Spinal cord (tissue), 10 donors: ENCODE measurements at places on chromosomes 13 and 19. TPM values are rescaled to one million over a fixed set of nuclear protein-coding genes. Genes with fewer than 3 reads are reported as not detected.

CC2D1A gene
- 112 TPM for polyA plus RNA-seq

OR7A10 gene
- not detected for polyA plus RNA-seq

GRCh38 chr13:112601371-112601770 is 13.4 kb upstream of the TUBGCP3 start:
- no peak for DNase-seq

TMPRSS9 gene
- 2.1 TPM for polyA plus RNA-seq

MAST1 gene
- 112 TPM for polyA plus RNA-seq

DNA sequence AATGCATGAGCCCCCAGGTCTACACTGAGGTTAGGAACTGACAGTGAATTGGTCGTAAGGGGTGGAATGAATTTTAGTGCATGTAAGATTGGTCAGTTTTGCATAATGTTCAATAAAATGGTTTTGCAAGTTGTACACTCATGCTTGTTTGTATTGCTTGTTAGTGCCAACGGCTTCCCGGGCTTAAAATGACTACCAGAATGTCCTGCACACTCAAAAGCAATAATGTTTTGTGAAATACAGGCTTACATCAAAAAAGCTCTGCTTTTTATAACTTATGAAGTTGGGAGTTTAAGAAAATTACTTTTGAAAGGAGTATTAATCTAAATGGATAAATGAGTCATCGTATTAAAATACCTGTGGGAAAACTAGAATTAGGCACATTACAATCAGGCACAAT is 112.9 kb downstream of the GPC6 start:
- no peak for DNase-seq

DNA sequence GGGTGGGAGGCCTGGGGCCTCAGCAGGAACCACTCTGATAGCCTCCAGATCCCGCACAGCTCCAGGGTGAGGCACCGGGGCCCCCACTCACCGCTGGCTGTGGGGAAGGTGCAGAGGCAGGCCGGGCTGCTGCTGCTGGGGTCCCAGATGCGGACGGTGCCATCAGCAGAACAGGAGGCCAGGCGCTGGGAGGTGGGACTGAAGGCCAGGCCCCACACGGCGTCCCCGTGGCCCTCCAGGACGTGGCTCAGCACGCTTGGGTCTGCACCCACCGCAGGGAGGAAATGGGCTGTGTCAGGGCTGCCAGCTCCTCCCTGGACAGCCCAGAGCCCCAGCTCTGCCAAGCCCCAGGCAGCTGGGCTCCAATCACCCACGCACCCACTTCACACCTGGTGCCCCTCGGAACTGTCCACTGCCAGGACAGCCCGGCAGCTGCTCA is 6.1 kb upstream of the PRKD2 start:
- DNase-seq = no peak

DNA sequence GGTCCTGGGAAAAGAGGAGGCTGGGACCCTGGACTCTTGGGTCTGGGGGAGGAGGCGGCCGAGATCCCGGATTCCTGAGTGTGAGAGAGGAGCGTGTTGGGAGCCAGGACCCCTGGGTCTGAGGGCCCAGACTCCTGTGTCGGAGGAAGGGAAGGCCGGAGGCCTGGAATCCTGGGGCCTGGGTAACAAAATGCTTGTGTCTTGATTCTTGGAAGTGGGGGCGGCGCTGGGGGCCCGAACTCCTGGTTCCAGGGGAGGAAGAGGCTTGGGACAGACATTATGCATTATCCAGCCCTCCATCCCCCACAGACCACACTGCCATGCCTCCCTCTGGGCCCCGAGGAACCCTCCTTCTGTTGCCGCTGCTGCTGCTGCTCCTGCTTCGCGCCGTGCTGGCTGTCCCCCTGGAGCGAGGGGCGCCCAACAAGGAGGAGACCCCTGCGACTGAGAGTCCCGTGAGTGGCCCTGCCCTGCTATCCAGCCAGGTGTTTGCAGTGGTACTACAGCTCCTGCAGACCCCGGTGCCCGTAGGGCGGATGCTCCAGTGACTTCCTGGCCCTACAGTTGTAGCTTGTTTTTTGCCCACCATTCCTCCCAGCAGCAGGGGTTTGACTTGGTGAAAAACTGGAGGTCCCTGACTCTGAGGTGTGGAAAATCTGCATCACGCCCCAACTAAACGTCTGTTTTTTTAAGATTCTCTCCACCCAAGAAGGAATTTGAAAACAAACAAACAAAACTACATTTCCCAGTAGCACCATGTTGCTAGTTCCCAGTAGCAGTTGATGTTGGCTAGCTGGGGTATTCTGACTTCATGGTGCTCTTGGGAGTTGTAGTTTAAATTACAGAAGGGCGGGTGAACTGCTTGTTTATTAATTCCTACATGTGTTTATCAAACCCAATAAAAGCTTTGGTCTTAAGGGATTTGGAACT is 630 bp downstream of the NUCB1 start:
- peak; percentile 57 for DNase-seq

- no peak for DNase-seq
These were observed 6.2 kb downstream of the TMTC4 start for GRCh38 chr13:100668408-100668807.

ZNF667 gene
- 18.9 TPM for polyA plus RNA-seq

DNA sequence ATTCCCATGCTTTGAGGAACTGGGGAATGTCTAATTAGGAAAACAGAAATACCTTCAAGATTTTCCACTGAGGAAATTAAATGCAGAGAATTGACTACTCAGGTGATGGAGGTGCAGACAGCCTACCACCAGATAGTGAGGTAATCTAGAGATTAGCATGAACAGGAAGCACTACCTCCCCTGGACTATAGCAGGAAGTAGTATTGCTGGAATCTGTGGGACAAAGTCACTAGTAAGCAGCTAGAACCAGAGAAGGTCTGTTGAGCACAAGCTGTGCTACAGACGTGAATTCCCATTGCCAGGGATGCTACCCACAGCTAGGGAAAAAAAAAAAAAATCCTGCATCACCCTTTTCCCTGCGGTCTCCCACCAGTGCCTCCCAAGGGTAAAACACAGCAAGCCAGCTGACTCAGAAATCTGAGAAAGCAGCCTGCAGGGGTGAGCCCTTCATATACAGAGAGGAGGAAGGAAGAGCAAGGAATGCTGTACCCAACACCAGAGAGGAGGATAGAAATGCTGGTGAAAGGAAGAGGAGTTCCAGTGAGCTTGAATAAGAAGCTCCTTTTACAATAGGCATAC is 10.2 kb downstream of the ENOX1 start:
- DNase-seq = no peak

DNA sequence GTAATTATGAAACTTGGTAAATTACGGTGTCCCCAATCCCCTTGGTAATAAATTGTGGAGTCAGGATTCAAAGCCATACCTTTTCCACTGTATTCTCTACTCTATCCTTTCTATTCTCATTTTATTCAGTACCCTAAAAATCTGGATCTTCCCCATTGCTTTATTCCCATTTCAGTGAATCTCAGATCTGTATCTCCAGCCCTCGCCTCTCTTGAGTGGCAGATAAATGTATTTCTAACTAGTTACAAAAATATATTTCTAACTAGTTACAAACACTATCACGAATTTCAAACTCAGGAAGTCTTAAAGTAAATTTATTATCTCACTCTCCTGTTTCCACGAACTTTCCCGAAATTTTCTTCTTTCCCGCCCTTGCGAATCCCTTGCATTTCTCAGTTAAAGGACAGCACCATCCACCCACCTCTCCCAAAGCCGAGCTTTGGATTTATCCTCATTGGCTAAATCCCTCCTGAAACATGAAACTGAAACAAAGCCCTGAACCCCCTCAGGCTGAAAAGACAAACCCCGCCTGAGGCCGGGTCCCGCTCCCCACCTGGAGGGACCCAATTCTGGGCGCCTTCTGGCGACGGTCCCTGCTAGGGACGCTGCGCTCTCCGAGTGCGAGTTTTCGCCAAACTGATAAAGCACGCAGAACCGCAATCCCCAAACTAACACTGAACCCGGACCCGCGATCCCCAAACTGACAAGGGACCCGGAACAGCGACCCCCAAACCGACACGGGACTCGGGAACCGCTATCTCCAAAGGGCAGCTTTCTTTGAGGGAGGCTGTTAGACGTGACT is 164.3 kb upstream of the PABPC3 start:
- DNase-seq = no peak

GRCh38 chr13:24247016-24247415 is 62.4 kb upstream of the C1QTNF9 start:
- no peak for DNase-seq

GRCh38 chr19:55206664-55207500 is 2.4 kb downstream of the PTPRH start:
- no peak for DNase-seq

STXBP2 gene
- 14.0 TPM for polyA plus RNA-seq

SHFL gene
- 45.9 TPM for polyA plus RNA-seq

GRCh38 chr13:46572752-46573431 is 19.9 kb downstream of the LRCH1 start:
- no peak for DNase-seq
